ENCODE measurements at places on chromosomes 12 and 14. TPM values are rescaled to one million over a fixed set of nuclear protein-coding genes. Genes with fewer than 3 reads are reported as not detected.

Gene NXPH4
- 0.65 TPM for total RNA-seq

Gene TAS2R8
- total RNA-seq, result not detected

Gene SLC38A4
- total RNA-seq, result 4.2 TPM

Gene CCDC196
- not detected for total RNA-seq

Gene TAS2R42
- not detected for total RNA-seq

Gene FOXA1
- not detected for total RNA-seq

Gene AGAP2
- 0.14 TPM for total RNA-seq

Gene MSRB3
- 43.9 TPM for total RNA-seq

Gene ANO4
- total RNA-seq, result 2.4 TPM

Gene ANG
- 5.1 TPM for total RNA-seq

Gene SLC25A47
- total RNA-seq, result not detected

Gene YBX3
- 93.0 TPM for total RNA-seq

Gene NYNRIN
- total RNA-seq, result 6.4 TPM

Gene TMTC1
- total RNA-seq, result 83.5 TPM

Gene WNT1
- not detected for total RNA-seq
